Activated CD8-positive, alpha-beta T cell treated with anti-CD3 and anti-CD28 coated beads for 36 hours (primary cell): ENCODE measurements at places on chromosomes 7 and 10.

DNA sequence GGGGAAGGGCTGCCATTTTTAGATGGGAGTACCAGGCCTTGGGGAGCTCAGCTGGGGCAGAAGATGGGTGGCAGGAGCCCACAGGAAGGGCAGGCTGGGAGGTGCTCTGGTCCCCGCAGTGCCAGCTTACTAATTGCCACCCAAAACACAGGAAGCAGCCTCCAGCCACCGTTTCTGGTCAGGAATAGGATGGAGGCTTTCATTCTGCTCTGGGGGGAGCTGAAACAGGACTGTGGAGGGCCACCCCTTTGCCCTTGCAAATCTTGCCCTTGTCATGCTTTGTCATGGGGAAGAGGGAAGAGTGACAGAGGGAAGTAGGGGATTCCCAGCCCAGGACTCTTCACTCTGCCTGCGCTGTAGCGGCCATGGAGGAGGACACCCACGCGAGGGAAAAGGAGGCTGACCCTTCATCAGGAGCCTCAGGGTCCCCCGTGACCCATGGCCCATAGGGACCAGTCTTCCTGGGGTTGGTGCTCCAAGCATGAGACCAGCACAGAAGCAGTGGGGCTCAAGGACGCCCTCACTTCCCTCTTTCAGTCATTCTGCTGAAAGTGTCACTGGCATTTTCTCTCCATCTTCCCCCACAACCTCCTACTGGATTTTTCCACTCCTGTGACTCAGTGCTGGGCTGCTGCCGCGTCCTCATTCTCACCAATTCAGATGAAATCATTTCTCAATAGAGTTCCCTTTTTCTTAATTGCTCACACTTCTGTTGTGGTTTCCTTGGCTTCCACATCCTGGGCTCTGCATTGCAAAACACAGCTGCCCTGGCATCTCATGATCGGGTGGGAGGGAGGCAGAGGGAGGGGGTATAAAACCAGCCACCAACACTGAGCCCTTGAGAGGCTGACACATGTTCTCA, 61.9 kb downstream of the MKI67 start:
- DNase-seq, result peak; percentile 92

- DNase-seq, result no peak
Measured at GRCh38 chr10:33818343-33818742, 483.9 kb upstream of the NRP1 start.

DNA sequence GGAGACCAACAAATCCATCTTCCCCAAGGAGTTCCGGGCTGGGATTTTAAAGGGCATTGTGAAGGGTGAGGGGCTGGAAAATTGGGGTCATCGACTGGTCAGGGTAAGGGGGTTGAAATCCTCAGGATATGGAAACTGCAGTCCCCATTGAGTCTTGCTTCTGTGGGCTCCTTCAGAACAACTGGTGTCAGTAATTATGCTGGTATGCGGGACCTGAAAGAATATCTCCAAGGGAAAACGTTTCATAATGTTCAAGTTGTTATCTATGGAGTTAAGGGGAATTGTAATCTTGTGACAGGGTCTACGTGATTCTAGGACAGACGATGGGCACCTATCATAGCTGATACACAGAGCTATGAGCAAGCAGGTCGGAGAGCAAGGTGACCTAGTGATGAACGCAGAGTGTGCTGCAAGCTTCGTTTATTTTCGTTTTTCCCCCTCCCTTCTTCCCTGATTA, 494 bp upstream of the RHBDD2 start:
- DNase-seq, result no peak

DNA sequence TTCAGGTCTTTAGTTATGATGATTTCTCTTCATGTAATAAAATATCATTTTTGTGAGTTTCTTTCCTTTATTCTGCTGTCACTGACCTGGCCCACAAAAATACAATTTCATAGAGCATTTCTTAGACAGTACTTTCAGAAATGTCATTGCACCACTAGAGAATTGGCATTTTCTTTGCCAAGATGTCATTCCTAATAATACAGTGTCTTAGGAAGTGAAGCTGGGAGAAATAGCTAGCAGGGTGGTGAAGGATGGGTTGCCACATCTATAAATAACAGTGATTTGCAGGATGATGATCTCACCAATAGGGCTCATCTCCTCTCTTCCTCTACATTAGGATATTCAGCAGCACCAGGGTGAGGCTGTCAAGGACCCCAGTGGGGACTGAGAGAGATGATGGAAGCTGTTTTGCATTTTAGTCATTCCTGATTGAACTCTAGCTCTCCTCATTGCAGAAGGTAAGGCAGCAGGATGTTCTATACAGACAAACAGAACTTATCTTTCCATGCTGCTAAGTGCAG, 452.1 kb downstream of the NXPH1 start:
- DNase-seq, result no peak

GRCh38 chr7:4138866-4139265, 543.2 kb upstream of the FOXK1 start:
- no peak for DNase-seq

GRCh38 chr7:17038160-17038782, 156.5 kb upstream of the AGR3 start:
- DNase-seq, result no peak
